ENCODE measurements at places on chromosomes 6 and 20.

DNA sequence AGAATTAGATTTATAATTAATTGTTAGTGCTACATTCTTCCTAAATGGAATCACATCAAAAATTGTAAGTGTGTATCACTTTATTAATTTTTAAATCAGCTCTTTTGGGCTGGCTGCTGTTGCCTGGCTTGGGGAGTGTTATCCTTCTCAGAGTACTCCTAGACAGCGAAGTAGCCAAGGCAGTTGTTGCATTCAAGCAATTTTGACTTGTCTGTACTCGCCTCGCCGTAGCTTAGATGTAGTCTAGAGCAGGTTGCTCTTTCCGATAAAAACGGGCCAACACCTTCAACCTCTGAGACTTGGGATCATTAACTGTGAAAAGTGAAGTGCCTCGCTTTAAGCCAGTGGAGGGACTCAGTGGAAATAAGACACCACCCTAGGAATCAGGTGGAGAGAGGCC, 151.3 kb downstream of the FARS2 start:
- DNase-seq: no peak

DNA sequence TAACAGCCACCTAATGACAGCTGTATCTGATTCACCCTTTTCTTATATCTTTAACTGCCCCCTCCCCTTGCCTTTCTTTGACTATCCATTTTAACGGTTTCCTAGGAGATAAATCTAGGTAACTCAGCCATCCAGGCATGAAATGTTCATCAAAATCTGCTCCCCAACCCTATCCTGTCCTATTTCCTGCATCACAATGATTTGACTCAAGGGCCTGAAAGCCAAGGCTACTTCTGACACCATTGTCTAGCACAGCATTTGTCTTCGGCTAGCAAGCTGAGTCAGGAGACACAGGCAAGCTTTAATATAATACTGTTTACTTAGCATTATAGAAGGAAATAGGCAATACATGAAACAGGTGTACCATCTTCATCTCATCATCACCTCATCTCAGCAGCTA, 31.6 kb upstream of the MANEA start:
- DNase-seq: no peak

GRCh38 chr20:7966176-7966575, 25.9 kb upstream of the HAO1 start:
- DNase-seq: no peak

GRCh38 chr20:25250508-25250907, 2.6 kb downstream of the PYGB start:
- no peak for DNase-seq

DNA sequence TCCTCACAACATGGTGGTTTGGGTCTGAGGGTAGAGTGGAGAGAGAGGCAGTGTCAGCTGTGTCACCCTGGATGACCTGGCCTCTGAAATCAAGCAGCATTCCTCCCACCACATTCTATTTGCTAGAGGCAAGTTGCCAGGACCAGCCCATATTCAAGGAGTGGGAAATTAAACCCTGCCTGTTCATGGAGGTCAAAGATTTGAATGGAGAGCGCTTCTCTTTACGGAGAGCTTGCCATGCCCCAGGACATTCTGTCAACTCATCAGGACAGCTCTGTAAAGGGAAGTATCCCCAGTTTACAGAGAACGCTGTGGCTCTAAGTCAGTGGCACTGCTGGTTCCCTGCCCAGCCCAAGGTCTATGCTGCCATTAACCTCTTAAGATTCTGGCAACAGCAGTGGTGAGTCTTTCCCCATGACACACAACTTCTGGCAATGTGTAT, 90.0 kb upstream of the INSM1 start:
- no peak for DNase-seq

DNA sequence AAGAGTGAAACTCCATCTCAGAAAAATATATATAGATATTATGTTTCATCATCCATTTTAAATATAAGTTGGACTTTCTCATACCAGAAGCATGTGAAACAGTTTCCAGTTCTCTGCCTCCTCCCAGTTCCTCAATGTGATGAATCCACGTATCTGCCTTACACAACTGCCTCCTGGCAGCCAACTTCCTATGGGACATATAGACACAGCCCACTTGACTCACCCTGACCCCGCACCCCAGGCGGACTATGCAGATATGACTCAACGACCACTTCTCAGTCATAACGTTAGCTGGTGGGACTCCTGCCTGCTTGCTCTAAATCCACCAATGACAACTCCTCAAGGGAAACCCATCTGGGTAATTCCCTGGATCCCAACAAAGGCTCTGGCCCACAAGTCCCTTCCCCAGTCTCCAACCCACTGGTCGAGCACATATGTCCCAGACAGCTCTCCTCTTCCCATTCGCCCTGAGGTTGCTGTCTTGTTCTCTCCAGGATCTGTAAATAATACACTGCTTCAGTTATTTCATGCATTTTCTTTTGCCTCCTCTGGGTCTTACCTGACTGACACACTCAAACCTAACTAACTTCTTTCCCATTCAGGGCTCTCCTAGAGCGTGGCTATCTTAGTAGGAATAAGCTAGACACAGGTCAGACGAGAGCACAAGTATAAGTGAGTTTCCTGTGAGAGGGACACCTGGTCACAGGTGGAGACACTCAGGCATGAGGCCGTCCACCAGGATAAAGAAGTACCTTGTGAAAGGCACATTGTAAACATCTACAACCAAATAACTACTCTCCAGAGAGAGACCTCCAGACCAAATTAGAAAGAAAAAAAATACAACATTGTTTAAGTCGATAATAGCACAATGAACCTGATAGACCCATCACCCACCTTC, 548.5 kb downstream of the CD83 start:
- DNase-seq: no peak

- no peak for DNase-seq
Measured at GRCh38 chr6:127938701-127939100, 37.8 kb upstream of the THEMIS start.

- DNase-seq: no peak
Measured at GRCh38 chr6:143059663-143060353, 881 bp upstream of the AIG1 start.

DNA sequence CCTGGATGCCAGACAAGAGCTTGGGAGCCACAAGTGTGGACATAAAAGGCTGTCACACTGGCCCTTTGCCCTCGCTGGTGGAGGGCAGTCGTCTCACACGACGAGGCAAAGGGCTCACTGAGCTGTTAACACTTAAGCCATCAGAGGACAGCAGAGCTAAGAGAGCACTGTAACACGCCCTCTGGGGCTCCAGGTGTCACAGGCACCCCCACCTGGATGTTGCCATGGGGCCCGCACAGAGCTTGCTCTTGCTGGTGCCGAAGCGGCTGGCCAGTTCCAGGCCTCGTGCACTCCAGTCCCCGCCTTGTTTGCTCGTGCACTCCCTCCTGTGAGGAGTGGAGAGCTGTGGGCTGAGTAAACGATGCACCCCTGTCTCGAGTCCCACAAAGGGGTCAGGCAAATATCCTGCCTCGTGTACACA, 37.4 kb downstream of the SLC35D3 start:
- DNase-seq: no peak

- no peak for DNase-seq
Measured at GRCh38 chr6:21915707-21916260, 322.2 kb downstream of the SOX4 start.
